ENCODE measurements at places on chromosomes 11 and 22.
A peak's percentile ranks its signal among the peaks of the same experiment; 100 is the strongest.

DNA sequence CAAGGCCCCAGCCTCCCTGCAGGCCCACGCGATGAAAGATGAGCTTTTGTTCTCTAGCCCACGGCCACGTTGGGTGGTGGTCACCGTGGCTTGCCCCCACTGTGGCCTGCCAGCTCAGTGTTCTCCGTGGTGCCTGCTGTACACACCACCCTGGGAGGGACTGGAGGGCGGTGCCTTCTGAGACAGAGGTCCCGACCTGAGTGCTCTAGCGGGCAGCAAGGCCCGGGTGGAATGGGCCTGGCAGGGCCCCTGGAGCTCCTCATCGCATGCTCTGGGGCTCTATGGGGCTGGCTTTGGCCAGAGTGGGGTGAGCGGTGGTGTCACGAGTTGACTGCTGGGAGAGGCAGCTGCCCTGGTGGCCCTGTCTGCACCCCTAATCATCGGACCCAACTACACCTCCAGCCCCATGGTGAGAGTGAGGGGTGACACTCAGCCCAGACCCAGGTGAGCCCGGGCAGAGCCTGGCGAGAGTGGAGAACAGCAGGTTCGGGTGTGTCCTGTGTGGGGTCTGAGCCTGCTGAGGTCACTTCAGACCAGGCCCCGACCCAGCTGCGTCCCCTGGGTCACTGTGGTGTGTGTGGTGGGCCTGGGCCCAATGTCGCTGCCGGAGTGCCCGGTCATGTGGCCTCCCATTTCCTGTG lies 541.9 kb downstream of the TBC1D22A start:
- no peak for DNase-seq

GRCh38 chr11:120952461-120953434 lies 71.2 kb upstream of the TBCEL start:
- DNase-seq: peak; percentile 51

GRCh38 chr11:126990716-126991480 lies 9.7 kb downstream of the KIRREL3 start:
- DNase-seq: no peak

GRCh38 chr11:115530752-115531151 lies 26.5 kb upstream of the CADM1 start:
- no peak for DNase-seq

DNA sequence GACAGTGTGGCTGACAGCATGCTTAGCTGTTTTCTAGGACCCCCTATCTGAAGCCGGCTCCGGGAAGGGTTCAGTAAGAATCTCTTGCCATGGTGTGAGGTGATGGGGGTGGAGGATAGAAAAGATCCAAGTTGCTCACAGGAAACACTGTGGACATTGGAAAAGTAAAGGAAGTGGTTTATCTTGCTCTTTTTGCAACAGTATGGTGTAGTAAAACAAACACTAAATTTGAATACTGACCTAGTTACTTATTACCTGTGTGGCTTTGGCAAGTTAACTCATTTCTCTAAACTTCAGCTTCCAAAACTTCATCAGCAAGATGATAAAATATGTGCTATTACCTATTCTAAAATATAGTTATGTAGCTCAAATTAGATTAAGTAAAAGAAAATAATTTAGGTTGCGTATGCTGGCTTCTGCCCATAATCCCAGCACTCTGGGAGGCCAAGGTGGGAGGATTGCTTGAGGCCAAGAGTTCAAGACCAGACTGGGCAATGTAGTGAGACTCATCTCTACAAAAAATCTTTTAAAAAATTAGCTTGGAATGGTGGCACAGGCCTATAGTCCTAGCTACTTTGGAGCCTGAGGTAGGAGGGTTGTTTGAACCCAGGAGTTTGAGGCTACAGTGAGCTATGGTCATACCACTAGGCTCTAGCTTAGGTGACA lies 51.6 kb upstream of the APOA1 start:
- DNase-seq: no peak

GRCh38 chr22:36336246-36337182 lies 51.3 kb downstream of the MYH9 start:
- DNase-seq: no peak

- no peak for DNase-seq
Observed at GRCh38 chr11:44566952-44567875, 1.8 kb downstream of the CD82 start.
